ENCODE measurements at places on chromosomes 3 and 15.

DNA sequence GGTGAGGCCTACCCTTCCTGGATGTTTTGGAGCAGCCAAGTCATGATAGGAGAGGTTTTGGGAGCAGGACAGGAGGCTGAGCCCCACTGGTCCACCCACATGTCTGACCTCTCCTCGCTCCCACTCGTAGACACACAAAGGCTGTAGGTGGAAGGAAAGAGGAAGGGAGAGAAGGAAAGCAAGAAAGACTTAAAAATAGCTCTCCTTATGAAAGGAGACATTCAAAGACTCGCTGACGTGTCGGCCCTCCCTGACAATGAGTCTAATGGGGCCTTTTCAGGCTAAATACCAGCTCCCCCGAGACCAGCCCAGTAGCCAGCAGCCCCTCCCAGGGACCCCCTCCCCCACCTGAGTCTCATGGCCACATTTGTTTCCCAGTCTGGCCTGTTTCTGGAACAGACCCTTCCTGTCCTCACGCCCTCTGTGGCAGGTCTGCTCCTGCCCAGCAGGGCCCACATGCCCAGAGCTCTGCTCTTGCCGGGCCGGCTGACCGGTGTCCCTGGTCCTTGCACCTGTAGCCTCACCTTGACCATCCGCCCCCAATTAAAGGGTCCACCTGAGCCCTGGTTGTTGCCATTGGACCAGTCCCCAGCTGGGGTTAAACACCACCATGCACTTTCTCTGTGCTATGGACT, 49.3 kb downstream of the FGD5 start:
- H3K36me3 ChIP-seq: no peaks in the 10 kb centered on the region
- peaks cover 68% of the 10 kb centered on the region for H3K27me3 ChIP-seq
- no peaks in the 10 kb centered on the region for H3K4me1 ChIP-seq
- H3K4me3 ChIP-seq: no peak overlapping the region
- DNase-seq: no peak

- H3K4me3 ChIP-seq: no peak overlapping the region
- H3K27ac ChIP-seq: no peak overlapping the region
- no peak for DNase-seq
- no peaks in the 10 kb centered on the region for H3K4me1 ChIP-seq
- H3K36me3 ChIP-seq: peaks cover 2% of the 10 kb centered on the region
These were observed 170.1 kb downstream of the APBA2 start for GRCh38 chr15:29055876-29056275.

DNA sequence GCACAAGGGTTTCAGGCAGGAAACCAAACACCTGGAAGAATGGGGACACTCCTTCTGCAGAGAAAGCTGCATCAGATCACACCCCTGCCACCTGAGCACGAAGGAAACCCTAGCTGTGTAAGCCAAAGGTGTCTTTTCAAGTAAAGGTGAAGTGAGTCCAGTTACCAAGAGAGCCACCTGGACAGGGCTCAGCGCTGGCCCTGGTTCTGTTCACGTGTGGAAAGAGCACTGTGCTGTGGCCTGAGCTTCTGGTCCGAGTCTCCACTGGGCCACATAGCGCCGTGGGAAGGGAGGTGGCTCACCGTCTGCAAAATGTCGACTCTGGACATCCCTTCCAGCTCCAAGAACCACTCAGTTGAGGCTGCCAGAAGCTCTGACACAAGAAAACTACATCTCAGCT, 151.1 kb downstream of the ADAMTS17 start:
- no peaks in the 10 kb centered on the region for H3K27me3 ChIP-seq
- H3K4me3 ChIP-seq: no peak overlapping the region
- no peak overlapping the region for H3K27ac ChIP-seq
- no peaks in the 10 kb centered on the region for H3K36me3 ChIP-seq
- no peaks in the 10 kb centered on the region for H3K4me1 ChIP-seq

DNA sequence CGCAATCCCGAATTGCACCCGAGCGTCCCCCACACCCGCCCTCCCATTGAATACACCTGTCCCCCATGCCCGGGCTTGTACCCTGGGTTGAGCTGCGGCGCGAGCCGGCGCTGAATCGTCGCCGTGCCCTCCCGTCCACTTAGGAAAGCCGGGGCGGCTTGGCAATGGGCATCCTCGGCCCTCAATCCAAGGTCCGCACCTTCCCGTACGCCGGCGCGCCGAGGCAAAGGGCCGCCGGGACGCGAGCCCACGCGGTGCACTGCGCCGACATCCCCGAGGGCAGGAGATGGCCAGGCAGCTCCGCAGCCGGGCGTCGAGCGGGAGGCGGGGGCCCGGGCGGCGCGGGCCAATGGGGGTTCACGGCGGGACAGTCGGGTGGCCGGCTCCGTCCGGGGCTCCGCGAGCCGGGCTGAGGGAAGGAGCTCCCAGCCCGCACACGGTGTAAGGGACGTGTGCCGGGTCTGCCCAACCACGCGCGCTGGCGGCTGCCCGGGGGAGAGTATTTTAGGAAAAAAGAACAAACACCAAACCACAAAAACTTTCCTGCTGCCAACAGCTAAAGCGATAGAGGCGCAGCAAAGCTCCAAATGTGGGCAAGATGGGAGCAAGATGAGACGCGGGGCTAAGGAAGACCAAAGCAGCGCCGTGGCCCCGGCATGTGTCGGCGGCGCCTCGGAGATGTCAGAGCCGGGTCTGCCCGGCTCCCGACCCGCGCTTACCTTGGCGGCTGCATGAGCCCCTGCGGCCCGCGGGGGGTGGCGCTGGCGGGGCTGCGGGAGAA, 621 bp downstream of the RGMA start:
- H3K27me3 ChIP-seq: peaks cover 38% of the 10 kb centered on the region
- peak; percentile 38 for DNase-seq
- H3K4me3 ChIP-seq: peak overlapping the region; percentile 69

DNA sequence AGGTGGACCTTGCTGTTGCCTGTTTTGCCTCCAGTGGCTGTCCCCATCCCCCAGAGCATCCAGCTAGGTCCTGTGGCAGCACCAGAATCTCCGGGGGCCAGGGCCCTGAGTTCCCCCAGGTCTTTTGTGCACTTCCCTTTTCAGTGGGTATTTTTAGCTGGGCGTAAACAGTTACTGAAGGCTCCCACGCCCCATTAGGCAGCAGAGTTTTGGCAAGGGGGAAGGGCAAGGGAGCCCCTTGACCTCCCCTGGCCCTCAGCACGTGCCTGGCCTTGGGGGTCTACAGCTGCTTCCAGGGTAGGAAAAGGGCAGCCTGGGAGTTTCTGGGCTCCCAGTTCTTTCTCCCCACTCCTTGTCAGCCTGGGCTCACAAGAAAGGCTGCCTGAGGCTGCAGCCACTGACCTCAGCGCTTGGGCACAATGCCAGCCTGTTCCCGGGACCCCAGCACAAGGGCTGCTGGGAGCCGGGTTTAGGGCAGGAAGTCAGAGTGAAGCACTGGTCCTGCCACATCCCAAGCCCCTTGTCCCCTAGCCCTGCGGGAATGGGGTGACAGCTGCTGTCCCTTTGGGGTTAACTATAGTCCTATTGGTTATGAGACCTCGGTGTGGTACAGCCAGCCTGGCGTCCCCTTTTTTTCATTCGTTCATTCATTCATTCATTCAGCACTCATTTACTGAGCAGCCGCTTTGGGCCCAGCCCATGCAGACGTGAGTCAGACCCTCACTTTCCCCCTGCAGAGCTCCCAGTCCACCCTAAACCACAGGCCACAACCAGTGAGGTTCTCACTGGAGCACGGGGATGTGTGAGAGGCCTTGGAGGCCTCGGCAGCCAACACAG, 8.4 kb downstream of the CSK start:
- H3K27ac ChIP-seq: peak overlapping the region; percentile 99
- H3K4me1 ChIP-seq: peaks cover 84% of the 10 kb centered on the region
- H3K36me3 ChIP-seq: peaks cover 52% of the 10 kb centered on the region
- no peaks in the 10 kb centered on the region for H3K27me3 ChIP-seq

DNA sequence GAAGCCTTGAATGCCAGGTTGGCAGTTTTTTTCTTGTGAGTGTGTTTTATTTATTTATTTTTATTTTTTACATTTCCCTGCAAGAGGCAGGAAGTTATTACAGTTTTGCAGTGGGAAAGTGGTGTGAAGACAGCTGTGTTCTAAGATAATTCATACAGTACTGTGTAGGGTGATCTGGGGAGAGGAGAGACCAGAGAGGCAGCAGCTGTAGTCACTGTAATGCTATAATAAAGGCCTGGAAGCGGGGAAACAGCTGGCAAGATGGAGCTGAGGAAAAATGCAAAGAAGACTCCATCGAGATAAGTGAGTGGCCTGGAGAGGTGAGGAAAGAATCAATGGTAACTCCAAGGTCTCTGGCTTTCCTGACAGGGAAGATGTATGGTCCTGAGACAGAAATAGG, 23.1 kb downstream of the CNTN3 start:
- H3K36me3 ChIP-seq: no peaks in the 10 kb centered on the region
- no peaks in the 10 kb centered on the region for H3K4me1 ChIP-seq
- no peaks in the 10 kb centered on the region for H3K27me3 ChIP-seq
- no peak overlapping the region for H3K4me3 ChIP-seq
- H3K27ac ChIP-seq: no peak overlapping the region
- DNase-seq: no peak

DNA sequence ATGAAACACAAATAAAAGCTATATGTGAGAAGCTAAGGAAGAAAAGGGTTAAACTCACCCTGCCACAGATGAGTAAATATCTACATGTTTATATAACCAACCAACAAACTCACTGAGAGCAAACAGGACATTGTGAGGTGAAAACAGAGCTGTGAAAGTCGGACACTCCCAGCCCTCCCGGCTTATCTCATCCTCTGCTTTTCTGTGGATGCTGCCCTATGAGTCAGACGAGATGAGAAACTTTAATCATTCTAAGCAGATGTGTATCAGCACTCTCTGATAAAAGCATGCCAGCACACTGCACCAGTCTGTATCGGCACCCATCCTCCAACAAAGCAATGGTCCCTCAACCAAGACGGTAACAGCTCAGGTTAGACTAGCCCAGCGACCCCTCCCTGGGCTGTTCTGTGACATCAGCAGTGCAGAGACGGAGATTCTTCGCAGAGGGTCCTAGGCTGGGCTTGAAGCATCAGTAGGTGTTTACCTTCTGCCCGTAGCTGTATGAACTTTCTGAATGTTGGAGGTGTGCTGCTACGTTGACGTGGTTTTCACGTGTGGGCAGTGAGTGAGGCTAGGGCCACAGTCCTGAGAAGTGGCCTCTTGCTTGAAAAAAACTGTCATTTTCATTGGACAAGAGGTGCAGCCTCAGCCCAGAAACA, 119.8 kb upstream of the ALDH1A3 start:
- DNase-seq: no peak
- H3K27me3 ChIP-seq: peaks cover 23% of the 10 kb centered on the region
- H3K4me3 ChIP-seq: no peak overlapping the region
- no peaks in the 10 kb centered on the region for H3K36me3 ChIP-seq

DNA sequence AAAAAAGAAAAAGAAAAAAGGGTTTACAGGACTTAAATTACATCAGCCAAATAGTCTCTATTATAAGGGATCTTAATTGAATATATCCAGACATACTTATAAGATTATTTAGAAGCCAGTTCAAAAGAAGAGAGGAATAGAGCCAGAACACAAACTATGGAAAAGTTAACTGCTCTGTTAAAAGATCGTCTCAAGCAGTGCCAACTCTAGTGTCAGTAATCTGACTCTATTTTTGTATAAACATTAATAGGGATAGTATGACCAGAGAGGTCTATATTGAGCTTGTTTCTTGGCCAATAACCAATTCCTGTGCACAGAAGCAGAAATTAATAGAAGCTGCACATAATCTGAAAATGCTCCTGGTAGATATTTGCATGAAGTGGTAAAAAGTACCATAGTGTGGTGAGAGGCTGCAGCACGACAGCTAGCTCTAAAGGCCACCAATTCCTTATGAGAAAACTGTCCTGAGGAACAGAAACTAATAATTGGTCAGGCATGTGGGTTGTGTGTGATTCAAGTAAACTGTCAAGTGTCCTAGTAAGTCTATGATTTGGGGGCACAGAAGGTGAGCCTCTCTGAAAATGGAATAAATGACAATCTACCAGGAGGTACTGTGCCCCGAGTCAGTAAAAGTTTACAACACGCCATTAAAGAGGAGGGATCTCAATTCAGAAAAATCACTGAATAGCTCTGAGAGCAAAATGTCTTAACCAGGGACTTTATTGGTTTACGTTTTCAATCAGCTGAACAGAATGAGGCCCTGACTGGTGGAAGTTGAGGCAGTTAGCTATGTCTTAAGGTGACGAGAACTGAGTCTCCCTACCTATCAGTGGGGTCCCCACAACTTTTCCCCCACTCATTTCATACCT, 51.5 kb upstream of the NANOGP8 start:
- H3K4me3 ChIP-seq: no peak overlapping the region
- H3K4me1 ChIP-seq: no peaks in the 10 kb centered on the region
- H3K27me3 ChIP-seq: no peaks in the 10 kb centered on the region
- H3K36me3 ChIP-seq: no peaks in the 10 kb centered on the region

DNA sequence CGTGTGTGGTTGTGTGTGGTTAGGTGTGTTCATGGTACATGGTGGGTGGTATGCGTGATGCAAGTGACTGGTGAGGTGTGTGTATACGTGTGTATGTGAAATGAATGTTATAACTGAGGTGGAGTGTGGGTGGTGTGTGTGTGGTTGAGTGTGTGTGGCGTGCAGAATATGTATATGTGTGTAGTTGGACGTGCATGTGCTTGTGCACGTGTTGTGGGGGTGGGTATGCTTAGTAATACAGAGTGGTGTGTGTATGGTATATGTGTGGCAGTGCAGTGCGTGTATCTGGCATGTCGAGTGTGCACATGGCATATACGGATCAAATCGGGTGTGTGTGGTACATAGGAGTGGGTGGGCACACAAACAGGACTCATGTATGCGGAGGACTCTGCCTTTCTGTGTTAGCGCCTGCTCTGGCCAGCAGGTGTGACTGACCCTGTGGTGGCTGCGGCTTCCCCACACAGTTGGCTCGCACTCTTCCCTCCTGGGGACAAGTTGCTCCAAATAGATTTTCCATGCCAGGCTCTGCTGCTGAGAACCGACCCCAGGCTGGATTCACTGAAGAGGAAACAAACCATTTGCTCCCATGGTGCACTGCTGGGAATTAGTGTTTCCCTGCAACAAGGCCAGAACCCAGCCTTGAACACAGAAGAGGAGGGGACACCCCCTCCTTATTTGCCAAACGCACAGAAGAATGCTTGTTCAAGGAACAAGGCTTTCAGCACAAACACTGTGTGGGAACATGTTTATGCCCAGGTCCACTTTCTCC, 1.2 kb upstream of the C3orf70 start:
- DNase-seq: no peak
- H3K4me1 ChIP-seq: peaks cover 5% of the 10 kb centered on the region
- peaks cover 26% of the 10 kb centered on the region for H3K27me3 ChIP-seq
- H3K4me3 ChIP-seq: no peak overlapping the region
- no peaks in the 10 kb centered on the region for H3K36me3 ChIP-seq

DNA sequence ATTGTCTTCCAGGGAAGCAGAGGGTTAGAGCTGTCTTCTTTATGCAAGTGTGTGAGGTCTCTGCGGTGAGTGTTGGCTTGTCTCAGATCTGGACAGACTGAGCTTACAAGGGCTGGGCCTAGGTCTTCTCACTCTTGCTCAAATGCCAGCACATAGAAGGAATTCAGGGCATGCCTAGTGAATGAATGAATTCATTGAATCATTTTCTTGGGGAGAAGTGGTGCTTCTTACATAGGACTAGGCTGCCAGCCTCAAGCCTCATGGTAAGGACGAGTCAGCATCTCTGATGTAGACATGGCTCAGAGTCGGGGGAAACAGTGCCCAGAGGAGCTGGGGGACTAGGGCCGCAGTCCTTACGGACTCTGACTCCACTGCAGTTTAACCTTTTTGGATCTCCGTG, 17.2 kb downstream of the MKRN2 start:
- peaks cover 68% of the 10 kb centered on the region for H3K36me3 ChIP-seq
- no peaks in the 10 kb centered on the region for H3K27me3 ChIP-seq
- no peaks in the 10 kb centered on the region for H3K4me1 ChIP-seq
- DNase-seq: no peak
- no peak overlapping the region for H3K27ac ChIP-seq

GRCh38 chr3:14370720-14371572, 31.5 kb upstream of the SLC6A6 start:
- no peak overlapping the region for H3K4me3 ChIP-seq
- no peak overlapping the region for H3K27ac ChIP-seq
